DMS153 (cell line): ENCODE measurements at places on chromosomes 2 and 18.

DNA sequence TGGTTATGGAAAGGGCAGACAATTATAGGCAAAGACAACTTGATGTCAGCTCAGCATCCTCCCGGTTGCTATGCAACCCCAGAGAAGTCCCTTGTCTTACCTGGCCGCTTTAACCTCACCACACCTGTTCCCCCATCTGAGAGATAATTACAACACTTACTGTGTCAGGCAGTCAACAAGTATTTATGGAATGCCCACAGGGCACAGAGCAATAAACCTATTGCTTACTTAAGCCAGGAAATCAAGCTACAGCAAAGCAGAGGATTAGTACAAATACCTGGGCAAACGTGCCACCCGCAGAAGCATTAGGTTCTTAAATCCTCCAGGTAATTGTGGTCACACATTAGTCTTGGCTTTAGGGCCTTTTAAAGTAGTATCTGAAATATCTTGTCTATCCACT, 320.4 kb upstream of the REV1 start:
- DNase-seq: peak; percentile 25

DNA sequence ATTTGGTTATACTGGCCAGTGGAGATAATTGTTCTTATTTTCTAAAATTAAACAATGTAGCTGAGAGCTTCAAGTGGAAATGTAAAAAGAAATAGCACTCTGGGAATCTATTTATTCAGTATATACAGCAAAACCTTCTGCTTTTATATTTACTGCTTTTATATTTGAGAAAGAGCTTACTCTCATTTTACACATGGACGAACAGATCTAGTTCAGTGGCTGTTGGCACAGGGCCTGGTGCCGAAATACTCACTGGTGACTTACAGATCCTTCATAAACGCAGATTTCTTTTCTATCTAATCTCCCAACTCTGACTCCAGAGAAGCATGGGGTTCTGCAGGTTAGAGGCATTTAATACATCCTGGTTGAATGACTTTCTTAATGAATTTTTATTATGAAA, 266.2 kb downstream of the ASXL3 start:
- no peak for DNase-seq

GRCh38 chr2:9649261-9649660, 18.5 kb upstream of the YWHAQ start:
- DNase-seq: no peak

DNA sequence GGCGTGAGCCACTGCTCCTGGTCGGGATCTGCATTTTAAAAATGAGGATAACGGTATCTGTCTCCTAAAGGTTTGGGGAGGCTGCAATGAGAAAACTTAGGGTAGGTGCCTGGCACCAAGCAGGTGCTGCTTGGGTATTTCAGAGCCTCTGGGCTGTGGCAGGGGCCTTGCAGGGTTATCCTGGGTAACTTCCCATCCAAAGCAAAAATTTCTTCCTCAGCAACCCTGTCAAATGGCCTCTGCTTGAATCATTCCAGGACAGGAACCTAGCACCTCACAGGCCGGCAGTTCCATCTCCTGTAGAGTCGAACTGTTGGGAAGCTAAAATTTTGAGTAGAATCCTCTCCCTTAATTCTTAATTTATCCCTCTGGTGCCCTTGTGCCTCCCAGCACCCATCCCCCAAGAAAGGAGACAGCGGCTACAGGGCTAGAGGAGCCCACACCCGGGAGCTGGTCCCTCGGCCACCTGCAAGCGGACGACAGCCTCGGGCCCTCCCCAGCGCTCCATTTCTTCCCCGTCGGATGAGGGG, 868 bp downstream of the CGREF1 start:
- DNase-seq: no peak

DNA sequence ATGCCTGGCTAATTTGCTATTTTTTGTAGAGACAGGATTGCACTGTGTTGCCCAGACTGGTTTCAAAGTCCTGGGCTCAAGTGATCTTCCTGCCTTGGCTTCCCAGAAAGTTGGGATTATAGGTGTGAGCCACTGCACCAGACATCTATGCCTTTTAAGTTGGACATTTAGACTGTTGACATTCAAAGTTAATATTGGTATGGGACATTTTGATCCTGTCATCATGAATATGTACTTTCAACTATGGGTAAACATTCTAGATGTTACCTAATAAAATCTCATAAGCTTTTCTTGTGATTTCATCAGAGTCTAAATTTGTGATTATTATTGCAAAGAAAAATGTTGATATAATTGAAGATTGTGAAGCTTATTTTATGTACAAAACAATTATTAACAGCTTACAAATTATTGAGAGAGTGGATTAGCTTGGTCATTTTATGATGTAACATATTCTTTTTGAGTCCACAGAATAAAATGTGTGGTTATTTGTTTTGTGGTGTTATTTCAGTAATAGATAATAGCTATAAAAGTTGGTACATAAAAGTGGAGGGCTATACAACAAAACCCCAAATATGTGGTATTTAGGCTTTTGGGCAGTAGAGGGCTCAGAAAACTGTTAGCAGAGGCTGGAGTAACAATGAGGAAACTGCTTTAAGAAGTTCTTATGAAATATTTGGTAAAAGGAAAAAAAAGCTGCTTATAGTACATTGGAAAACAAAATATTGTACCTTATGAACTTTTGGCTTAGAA, 41.4 kb downstream of the STARD6 start:
- no peak for DNase-seq

GRCh38 chr2:66322506-66323260, 112.2 kb upstream of the MEIS1 start:
- no peak for DNase-seq

DNA sequence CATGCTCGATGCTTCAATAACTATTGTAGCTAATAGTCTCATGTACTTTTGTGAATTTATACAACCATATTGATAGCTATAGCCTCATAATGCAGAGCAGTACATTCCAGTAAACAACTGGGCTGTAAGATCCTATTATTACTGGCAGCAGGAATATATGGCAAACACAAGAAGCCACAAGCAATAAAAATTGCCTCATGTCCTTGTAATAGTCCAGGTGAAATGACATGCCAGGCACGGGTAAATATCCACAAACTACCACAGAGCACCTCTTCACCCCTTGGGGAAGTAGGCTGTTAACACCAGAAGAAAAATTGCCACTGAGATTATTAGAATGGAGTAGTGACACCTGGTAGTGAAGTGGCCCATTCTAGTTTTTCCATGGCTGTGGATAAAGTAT, 158.3 kb downstream of the MTX2 start:
- DNase-seq: no peak

DNA sequence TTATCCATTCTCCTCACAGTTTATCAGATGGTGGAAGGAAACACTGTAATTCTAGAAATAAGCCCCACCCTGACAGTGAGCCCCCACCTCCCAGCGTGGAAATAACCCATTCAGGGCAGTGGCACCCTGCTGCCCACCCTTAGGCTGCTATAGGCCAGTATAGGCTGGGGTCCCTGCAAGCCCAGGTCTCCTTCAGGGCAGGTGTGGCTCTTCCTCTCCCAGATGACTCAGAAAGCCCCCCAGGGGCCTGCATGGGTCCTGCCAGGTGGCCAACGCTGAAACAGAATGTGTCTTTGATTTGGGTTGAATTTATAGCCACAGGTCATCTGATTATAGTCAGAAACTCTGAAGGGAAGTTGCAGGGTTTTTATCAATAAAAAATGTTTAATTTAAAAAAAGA, 136.4 kb downstream of the SH3RF3 start:
- no peak for DNase-seq

GRCh38 chr2:67600222-67600871, 203.2 kb downstream of the ETAA1 start:
- DNase-seq: no peak

DNA sequence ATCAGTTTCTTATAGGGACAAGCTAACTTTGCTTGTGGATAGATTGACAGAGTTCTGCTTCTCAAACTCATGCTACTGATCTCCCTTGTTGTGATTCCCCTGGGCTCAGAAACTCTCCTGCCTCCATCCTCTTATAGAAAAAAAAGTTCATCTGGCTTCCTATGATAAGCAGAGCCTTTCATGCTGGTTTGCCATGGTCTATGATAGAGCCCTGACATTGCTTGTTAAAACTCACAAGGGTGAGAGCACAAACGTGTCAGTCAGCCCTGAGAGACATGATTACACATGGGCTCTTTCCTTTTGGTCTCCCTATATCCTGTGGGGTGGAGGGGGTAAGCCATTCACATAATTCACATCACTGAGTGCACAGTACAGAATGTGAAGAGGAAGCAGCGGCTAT, 121.8 kb downstream of the TDRD15 start:
- no peak for DNase-seq

DNA sequence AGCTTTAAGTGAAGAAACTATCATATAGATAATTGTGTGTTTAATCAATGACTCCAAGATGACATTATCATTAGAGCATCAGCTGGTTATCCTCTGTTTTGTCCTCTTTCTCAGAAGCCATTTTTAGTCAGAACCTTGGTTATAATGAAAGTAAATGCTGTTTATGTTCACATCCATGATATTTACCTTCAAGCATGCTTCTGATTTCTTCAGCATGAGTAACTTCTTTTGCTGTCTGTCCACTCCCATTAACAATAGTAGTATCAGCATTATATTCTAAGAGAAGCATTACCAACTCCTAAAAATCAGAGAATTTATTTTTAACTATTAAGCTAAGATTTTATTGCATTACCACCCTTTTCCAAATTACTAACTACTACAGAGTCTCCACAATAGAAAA, 56.3 kb downstream of the OSBPL1A start:
- no peak for DNase-seq

GRCh38 chr2:15956230-15956629, 15.9 kb downstream of the MYCN start:
- no peak for DNase-seq

DNA sequence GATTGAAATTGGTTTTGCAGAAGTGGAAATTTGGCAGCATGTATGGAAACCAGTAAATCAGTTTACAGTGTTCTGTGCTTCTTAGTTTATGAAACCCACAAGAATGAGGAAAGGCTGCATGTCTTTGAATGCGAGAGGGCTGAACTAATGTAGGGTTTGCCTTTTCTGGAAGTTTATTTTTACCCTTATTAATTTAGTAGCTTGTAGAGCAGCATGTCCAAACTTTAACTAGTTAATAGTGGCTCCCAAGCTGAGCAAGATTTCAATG, 50.4 kb downstream of the LDLRAD4 start:
- no peak for DNase-seq

DNA sequence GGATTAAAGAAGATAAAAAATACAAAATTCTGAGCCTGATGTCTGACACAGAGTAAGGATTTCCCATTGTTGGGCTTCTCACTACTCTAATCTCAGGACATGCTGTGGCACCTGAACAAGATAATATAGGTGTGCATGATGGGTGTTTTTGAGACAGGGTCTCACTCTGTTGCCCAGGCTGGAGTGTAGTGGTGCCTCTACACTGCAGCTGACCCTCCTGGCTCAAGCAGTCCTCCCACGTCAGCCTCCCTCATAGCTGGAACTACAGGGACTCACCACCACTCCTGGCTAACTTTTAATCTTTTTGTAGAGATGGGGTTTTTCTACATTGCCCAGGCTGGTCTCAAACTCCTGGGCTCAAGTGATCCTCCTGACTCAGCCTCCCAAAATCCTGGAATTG, 32.9 kb downstream of the SOX11 start:
- no peak for DNase-seq

- no peak for DNase-seq
Measured at GRCh38 chr2:168030862-168031624, 216.4 kb downstream of the STK39 start.

DNA sequence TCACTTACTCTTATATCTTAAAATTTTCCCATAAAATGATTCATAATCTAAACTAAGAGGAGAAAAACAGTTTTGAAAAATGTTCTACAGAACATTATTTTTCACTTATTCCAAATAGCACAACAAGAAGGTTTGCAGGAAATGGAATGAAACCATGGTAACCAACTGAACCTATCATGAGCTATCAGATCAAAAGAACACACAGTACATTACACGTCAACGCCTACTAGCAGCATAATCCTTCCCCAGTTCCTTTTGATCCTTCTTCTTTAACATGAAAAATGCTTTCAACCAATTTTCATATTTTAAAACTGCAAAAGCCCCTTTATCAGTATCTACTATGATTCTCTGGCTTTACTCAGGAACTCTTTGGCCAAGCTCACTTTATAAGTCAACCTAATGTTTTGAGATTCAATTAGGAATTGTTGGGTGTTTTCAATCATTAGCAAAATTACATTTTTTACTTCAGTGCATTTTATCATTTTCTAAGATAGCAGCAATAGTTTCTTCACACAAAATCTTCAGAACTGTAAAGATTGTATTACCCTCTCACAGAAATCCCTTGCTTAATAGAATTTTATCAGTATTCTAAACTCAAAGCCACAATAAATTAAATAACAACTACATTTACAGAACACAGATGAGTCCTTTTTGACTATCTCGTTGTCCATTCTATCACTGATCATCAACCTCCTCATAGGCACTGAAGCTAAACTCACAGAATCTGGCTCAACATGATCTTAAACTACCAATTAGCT, 102.5 kb downstream of the CHN1 start:
- DNase-seq: no peak

GRCh38 chr2:134449157-134449556, 195.3 kb downstream of the MGAT5 start:
- DNase-seq: no peak

DNA sequence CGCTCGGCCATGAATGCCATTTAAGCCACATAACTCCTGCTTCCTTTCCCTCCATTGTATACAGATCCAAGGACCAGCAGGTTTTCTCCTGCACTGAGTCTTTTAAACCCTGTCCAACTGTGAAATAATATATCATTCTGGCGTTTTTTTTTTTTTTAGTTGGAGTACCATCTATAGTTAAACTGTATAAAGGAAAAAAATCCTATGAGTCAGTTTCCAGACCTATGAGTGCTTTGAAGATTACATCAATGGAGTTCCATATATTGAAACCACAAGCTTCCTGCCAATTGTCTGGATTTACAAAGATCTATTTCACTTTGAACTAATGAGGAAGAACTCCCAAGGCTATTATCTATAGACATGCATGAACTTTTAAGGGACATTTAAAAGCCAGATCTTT, 2.4 kb upstream of the MALT1 start:
- DNase-seq: peak; percentile 20

DNA sequence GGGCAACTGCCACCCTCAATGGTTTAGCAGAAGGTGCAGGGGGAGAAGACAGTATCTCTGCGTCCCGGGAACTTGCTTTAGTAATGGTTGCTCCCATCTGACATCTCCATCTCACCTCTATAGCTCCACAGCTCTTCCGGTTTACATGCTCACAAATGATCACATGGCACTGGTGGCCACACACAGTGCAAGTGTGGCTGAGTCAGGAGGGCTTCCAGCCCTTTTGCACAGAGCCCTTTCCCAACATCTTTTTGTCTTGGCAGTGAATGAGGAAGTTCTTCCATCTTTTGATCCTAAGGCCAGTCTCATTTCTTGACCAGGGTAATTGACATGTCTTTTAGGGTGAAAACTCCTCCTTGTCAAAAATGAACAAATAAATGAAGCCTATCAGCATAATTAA, 347.7 kb downstream of the LPIN1 start:
- no peak for DNase-seq

GRCh38 chr2:44546459-44547127, 184.8 kb downstream of the CAMKMT start:
- no peak for DNase-seq
